ENCODE measurements at places on chromosomes 3 and 15.

GRCh38 chr3:53089511-53089910 lies 40.7 kb downstream of the RFT1 start:
- no peak for DNase-seq

DNA sequence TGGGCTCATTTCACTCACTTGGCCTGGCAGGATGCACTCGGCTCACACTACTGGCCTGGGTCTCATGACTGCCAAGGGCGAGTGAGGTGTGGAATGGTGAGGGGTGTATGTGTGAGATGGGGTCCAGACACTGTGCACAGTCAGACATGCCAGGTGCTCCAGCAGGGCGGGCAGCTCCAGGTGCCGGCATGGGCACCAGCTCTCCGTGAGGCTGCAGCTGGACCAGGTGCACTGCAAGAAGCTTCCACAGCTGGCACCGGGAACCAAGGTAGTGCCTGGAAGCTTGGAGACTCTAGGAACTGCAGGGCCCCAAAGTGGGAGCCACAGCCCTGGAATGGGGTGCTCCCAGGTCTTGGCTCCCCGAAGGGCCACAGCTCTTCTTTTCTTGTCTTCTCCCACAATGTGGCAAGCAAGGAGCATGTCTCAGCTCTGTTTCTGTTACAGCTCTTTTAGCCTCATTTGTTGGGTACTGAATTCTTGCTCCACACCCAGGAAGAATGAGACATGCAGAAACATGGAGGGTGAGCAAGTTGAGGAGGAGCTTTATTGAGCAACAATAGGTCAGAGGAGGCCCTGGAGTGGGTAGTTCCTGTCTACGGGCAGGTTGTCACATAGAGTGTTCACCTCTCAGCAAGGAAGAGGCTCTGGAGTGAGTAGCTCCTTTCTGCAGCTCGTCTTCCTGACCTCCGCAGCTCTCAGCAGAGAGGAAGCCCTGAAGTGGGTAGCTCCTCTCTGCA lies 762.8 kb downstream of the CADM2 start:
- no peak for DNase-seq

- DNase-seq, result no peak
Measured at GRCh38 chr15:72859757-72860145, 76.2 kb upstream of the ADPGK start.

- DNase-seq, result no peak
Measured at GRCh38 chr15:51938286-51938685, 33.3 kb downstream of the LEO1 start.

DNA sequence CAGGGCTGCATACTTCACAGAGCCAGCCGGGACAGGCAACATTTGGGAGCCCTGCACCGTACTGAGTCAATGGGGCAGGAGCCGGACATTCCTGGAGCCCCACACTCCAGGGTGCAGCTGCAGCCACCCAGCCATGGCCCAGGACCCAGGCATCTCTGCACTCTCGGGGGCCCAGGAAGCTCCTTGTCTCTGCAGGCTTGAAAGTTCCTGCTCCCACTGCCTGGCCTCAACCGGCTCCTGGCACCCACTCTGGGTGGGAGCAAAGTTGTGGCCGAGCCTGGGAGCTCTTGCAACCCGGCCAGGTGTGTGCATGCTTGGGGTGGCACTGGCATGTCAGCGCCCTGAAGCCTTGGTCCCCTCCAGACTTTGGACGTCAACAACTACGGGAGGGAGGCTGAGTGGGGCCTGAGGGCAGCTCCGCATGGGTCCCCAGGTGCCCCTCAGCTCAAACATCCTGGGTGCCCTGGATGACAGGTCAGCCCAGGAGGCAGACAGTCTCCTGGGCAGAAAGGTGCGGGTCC lies 833.5 kb upstream of the CADM2 start:
- DNase-seq, result no peak

DNA sequence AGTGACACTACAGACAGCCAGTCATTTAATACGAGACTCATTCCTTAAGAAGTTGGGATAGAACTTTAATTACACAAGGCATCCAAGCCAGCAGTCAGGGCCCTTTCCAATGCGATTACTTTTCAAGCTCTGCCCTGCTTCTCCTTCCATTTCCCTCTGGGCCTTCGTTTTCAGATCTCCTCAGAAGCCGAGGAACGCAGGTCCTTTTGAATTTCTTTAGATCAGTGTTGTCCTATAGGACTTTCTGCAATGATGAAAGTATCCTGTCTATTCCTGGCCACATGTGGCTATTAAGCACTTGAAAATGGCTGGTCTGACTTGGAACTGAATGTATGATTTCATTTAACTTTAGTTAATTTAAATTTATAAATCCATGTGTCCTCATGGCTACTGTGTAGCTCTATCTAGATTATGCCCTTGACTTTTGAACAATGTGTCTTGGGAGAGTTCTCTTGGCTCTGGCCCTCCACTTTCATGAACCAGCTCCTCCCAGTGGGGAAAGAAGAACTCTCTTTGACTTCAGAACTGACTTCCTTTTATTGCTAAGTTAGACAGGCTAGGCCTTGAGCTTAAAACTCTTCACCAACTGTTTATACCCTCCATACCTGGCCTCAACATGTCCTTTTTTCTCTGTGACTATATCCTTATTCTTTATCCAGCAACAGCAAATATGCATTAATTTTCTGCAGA lies 22.6 kb downstream of the TGFBR2 start:
- peak; percentile 58 for DNase-seq

DNA sequence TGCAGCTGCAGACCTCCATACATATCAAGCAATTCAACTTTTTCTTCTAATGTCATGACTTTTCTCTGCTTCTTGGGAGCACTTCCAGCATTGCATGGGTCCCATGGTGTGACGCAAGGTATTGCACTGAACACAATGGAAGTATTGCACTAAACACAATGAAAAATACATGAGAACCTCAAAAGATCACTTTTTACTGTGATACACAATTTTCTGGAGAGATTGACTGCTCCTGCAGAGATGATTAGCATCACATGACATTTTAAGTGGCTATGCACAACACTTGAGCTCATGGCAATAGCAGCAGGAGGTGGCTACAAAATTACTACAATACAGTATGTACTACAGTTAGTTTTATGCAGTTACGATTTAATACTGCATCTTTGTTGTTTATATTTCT lies 113.5 kb upstream of the BHLHE40 start:
- no peak for DNase-seq

- DNase-seq, result no peak
Measured at GRCh38 chr3:31450345-31450744, 82.4 kb upstream of the STT3B start.

DNA sequence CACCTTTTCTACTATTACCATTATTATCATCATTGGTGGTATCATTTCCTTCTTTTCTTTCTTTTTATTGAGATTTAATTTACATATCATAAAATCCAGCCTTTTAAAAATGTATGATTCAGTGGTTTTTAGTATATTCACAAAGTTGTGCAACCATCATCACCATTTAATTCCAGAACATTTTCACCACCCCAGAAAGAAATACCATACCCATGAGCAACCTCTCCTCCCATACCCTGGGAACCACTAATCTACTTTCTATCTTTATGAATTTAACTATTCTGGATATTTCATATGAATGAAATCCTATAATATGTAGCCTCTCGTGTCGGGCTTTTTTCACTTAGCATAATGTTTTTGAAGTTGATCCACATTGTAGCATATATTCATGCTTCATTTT lies 29.1 kb downstream of the AAGAB start:
- no peak for DNase-seq

GRCh38 chr3:194397757-194398312 lies 1.2 kb downstream of the GP5 start:
- DNase-seq, result peak; percentile 21

DNA sequence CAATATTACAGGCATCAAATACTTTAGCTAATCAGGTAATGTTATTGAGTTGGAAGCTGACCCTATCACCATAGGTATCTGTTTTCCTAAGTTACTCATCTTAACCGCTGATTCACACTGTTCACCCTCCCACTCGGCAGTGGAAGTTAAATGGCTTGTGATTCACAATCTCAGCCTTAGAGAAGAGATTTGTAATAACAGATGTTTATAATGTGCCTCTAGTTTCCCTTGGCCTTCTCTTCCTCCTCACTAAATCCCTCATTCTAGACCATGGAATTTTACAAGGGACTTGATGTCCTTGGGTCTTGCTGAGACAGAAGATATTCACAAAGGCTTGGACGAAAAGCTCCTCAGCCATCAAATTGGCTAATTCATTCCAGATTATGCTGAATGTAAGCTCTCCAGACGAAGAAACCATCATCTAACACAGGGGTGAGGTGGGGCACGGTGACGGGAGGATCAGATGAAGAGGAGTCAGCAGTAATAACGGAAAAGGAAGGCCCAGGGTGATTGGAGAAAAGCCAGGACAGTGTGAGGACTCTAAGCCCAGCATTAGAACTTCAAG lies 931.7 kb downstream of the MCTP2 start:
- DNase-seq, result no peak

DNA sequence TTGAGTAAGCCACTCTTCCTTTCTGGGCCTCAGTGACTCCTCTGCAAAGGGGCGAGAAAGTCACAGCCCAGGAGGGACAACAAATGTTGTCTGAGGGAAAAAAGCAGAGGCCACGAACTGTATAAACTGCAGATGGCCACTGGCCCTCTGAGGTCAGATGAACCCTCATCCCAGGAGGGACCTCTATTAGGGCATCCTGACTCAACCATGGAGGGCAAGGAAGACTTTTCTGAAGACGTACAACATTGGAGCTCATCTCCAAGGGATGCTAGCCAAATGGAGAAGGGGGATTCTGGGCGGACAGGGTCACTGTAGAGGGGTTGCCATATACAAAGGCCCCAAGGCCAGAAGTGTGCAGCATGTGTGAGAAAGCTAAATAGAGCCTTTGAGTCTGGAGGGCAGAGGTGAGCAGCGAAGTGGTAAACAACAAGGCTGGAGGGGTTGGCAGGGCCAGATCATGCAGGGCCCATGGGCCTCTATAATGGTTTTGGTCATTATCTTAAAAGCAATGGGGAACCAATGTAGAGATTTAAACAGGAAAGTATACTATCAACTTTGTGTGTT lies 16.7 kb downstream of the GRAMD2A start:
- DNase-seq, result no peak

DNA sequence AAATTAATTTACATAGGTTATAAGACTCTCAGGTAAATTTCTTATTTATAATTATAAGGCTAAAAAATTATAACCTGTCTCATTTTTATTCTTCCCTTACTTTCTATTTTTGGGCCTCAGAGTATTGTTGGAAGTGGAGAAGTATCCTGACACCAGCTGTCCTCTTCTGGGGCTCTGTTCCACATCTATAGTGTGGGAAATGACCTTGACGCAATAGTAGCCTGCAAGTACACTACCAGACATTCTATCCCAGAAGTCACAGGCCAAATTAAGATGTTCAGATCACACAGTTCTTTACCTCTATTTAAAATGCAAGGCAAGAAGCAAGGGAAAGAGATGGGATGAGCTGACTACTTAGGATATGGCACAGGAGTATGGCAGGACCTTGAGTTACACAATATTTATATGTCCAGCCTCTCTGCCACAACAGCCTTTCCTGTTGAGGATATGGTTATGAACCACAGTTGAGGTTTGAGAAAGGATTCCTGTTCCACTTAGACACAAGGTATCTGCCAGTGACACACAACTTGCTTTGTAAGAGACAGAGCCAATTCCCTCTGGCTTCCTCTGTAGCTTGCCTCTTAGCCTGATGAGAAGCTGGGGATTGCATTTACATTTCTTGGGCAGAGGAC lies 158.0 kb upstream of the IL12A start:
- DNase-seq, result no peak

- no peak for DNase-seq
Measured at GRCh38 chr3:184670091-184670602, 41.7 kb downstream of the MAGEF1 start.

DNA sequence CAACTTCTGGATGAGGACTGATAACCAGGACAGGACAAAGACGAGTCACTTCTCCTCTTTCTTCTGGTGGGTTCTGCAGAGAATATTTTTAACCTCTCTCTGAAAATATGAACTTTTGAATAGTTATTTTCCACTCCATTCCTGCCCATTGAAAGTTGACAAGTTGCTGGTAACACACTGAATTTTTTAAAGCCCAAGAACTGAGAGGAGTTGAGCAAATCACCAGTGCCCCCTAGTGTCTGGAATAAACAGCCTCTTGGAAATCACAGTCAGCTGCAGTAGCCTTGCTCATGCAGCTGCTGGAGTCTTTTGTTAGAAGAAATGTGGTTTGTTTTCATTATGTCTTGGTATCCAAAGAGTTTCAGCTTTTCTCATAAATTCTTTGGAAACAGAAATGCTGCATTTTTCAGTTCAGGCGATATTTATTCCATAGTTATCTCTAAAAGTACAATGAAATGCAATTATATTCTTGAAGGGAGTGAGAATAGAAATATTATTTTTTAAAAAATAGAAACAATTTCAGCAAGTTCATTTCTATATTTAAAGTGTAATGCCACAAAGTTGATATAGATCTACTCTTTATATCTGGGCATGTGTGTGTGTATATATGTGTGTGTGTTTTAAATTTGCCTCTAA lies 741.0 kb upstream of the CBLB start:
- DNase-seq, result peak; percentile 81

DNA sequence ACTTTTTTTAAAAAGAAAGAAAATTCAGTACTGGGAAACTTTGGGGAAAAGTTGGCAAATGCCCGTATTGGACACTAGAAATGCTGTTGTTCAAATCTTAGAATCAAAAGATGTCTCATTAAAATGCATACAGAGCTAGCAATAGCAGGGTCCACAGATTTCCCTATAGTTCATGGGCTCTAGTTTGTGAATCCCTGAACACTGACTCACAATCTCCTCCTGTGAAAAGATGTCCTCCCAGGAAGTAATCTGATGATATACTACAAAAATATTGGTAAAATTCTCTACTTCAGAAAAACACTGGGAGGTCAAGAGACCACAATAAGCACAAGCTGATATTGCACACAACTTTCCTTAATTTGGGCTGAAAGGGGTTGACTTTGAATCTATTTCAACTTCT lies 568.4 kb upstream of the ZNF385D start:
- DNase-seq, result no peak

- no peak for DNase-seq
Measured at GRCh38 chr15:34365836-34366235, 1.2 kb downstream of the LPCAT4 start.

DNA sequence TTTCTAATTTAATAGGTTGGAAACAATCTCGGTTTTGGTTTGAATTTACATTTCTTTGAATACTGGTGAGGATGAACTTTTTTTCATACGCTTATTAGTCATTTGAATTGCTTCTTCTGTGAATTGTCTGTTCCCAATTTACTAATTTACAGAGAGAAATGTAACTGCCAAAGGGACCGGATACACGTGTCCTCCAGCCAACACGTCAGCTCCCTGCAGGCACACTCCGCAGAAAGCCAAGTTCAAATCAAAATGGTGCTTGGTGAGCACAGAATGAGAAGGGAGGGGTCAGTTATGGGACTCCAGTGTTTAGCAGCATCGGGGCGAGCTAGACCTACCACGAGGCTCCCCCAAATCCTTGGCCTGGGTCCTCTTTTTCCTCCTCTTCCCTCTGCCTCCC lies 10.8 kb upstream of the TSEN2 start:
- DNase-seq, result no peak

GRCh38 chr3:59695860-59696259 lies 646.0 kb upstream of the CFAP20DC start:
- no peak for DNase-seq

DNA sequence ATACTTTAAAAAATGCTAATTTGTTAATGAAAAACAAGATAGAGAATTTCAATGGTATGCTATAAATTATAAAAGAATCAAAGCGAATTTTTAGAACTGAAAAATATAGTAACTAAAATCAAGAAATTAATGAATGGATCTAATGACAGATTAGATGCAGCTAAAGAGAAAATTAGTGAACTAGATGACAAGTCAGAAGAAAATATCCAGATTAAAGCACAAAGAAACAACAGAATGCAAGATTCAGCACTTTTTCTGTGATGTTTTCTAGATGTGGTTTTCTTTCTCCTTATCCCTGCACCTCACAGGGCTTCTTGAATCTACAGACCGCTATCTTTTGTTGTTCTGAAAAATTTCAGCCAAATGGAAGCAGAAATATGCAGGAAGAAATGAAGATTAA lies 54.4 kb downstream of the INO80 start:
- no peak for DNase-seq
